HepG2 (cell line): ENCODE measurements at places on chromosomes 7 and 10.
A peak's percentile ranks its signal among the peaks of the same experiment; 100 is the strongest.

- DNase-seq: no peak
Observed at GRCh38 chr7:153698046-153698445, 354.2 kb upstream of the DPP6 start.

DNA sequence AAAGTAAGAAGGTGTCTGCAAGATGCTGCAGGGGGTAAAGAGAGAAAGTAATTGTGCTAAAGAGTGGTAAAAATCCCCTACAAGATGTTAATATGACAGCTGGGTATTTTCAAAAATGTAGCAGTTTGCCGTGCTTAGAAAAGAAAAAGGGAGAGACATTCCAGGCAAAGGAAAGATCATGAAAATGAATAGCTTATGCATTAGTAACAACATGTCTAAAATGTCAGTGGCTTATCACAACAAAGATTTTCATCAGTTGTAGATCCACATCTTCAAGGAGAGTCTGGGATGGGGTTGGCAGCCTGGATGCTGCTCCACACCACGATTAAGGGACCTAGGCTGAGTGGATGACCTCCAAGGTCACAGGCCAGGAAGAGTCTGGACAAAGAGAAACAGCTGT is 920.9 kb downstream of the GRID1 start:
- no peak for DNase-seq

- DNase-seq: peak; percentile 52
Observed at GRCh38 chr7:130896898-130897514, 163.0 kb upstream of the KLF14 start.

DNA sequence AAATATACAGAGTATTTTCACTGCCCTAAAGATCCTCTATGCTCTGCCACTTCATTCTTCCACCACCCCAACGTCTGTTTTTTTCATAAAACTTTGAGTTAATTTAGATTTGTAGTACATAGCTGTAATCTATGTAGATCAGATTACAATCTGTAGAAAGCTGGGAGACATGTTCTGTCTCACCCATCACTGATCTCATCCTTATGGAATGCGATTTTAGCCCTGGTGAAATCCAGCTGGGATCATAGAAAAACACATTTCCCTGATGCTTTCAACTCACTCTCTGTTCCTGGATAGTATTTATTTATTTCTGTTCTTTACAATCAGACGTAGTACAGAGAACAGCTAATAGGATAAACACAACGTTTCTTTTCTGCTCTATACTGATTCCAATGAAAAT is 521.0 kb downstream of the KIF20B start:
- DNase-seq: no peak

DNA sequence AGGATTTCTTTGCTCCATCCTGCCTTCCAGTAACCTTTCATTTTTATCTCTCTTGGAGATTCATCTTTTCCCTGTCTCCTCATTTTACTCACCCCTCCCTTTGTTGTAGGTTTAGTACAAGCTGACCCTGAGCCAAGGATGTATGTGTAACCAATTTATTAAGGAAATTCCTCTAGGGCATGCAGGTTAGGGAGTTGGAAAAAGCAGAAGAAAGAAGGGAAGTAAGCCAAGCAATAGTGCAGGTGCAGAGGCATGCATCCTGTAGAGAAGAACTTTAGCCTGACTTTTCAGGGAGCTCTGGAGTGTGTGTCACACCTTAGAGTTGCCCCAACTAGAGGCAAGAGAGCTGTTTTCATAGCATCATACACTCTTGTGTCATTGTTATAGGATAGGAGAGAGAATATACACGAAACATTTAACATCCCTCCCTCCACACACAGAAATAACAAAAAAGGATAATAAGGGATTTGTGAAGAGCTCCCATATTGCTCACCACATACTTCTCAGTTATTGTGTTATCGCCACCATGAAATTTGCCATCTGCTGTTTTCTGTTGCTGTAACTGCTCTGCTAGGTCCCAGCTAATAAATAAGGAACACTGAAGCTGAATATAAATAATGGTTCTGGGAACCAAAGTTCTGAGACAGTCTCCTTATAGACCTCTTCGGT is 21.8 kb upstream of the SEMA3C start:
- DNase-seq: no peak

DNA sequence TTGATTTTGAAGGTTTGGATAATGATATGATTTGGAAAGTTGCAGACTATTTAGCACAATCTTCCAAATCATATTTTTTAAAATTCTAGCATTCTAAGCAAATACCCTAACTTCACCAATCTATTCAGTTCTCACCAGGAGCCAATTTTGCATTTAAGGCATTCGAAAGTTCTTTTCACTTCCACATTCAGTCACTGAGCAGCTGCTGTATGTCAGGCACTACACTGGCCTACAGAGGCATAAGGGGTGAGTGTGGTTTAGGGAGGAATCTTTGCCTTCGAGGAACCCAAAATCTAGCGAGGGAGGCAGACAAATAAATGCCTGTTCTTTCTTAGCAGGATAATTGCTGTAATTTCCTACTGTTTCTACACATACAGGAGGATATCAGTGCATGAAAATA is 10.7 kb upstream of the UCN3 start:
- no peak for DNase-seq

DNA sequence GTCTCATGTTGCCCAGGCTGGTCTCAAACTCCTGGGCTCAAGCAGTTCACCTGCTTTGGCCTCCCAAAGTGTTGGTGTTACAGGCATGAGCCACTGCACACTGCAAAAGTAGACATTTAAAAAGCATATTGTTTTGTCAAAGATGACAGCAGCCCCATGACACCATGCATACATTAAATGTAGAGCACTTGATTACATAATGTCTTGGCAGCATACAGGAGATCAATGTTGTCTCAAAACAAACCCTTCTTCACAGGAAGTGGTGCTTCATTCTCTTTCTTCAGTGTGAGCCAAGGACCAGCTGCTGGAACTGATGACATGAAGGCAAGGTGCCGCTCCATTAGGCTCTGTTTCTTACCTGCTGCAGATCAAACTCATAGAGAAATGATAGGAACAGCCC is 218.4 kb downstream of the KLF6 start:
- DNase-seq: no peak
